ENCODE measurements at places on chromosomes 1 and 21.

GRCh38 chr1:152613511-152613910, at the start of gene LCE3B:
TSS of gene LCE3B (plus strand) at chr1:152613811. CDS start at chr1:152613811, 0 bp downstream.
- no peak for DNase-seq

- DNase-seq, result no peak
Measured at GRCh38 chr1:197738927-197739326, 36.4 kb downstream of the DENND1B start.

GRCh38 chr1:211639475-211640300, 35.7 kb downstream of the NEK2 start:
- no peak for DNase-seq

GRCh38 chr1:88462488-88463261, 221.4 kb upstream of the PKN2 start:
- peak; percentile 69 for DNase-seq

DNA sequence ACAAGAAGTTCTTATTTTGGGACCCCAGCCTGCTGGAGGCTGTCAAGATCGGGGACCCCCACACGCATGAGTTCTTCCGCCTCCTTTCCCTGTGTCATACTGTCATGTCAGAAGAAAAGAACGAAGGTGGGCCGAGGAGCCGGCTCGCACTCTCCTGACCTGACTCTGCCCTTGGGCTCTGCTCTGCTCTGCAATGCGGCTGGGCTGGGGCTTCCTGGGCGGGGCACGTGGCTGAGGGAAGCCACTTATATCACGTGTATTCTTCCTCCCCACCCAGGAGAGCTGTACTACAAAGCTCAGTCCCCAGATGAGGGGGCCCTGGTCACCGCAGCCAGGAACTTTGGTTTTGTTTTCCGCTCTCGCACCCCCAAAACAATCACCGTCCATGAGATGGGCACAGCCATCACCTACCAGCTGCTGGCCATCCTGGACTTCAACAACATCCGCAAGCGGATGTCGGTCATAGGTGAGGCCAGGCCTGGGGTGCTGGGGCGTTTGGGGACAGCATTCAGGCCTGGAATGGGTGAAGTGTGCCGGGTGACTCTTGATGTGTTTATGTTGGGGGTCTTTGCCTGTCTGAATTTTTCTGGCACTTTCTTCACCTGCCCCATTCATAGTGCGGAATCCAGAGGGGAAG, 17.6 kb downstream of the ATP8B2 start:
- DNase-seq, result no peak

All from islet precursor cell (in vitro differentiated cells).